Breast epithelium (tissue), 4 donors: ENCODE measurements at places on chromosomes 1 and 21. TPM values are rescaled to one million over a fixed set of nuclear protein-coding genes. Genes with fewer than 3 reads are reported as not detected.

DNA sequence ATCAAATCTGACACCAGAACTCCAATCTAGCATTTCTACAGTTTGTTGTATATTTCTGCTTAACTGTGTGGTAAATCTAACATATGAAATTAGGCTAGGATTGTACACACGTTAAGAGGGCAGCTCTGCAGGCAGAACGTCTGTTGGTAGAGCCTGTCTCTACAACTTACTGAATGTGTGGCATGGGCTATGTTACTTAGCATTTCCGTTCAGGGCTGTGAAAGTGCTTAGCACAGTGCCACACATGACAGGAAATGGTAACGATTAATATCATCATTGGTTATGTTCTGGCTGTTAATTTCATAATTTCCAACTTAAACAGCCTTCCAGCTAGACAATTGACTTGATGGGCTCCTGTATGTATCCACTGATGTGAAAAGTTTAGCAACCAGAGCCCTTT lies 9.6 kb upstream of the C8B start:
- no peaks in the 10 kb centered on the region for H3K4me1 ChIP-seq
- no peaks in the 10 kb centered on the region for H3K27me3 ChIP-seq
- no peak overlapping the region for H3K4me3 ChIP-seq
- no peak for DNase-seq

DNA sequence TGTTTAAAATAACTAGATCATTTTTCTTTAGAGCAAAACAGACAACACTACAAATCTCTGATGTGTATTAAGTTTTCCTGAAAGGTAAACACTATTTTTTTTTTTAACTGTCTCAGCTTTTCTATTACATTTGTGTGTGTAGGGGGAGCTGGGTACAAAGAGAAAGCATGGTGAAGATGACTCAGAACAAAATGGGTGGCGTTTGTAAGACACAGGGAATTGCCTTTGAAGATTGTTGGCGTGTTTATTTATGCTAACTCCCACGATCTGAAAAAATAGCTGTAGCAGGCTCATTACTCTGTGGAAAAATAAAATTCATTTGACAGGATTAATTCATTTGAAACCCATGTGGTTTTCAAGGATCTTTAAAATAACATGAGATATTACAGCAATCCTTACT lies 285.1 kb downstream of the RYR2 start:
- H3K4me1 ChIP-seq, result no peaks in the 10 kb centered on the region
- no peak overlapping the region for H3K4me3 ChIP-seq
- no peaks in the 10 kb centered on the region for H3K27me3 ChIP-seq
- no peak overlapping the region for H3K27ac ChIP-seq

DNA sequence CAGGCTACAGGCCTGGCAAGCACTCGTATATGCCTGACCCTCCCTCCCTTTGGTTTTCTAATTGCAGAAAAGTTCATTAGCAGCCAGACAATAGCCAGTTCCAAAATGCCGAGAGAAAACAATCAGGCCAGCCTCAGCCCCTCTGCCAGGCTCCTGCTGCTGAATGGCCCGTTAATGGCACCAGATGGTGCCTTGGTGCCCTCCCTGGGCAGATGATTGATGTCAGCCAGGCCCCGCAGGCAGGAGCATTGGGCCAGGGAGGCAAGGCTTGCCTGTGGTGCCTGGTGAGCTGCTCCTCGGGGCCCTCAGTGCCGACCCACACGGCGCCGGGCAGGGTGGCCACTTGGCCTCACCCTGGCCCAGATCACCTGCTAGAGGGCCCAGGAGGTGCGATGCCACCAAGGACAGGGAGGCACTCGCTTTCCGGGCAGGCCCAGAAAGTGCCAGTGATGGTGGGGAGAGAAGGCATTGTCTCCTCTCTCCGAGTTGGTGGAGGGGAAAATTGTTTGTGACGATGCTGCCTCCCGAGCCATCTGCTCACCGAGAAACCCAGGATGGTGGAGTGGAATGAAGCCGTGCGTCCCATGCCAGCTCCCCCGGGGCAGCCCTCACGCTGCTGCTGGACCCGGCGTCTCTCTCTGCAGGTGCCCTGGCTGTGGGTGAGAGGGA lies 28.1 kb downstream of the QSOX1 start:
- no peaks in the 10 kb centered on the region for H3K4me1 ChIP-seq
- H3K36me3 ChIP-seq, result no peaks in the 10 kb centered on the region
- no peaks in the 10 kb centered on the region for H3K27me3 ChIP-seq

DNA sequence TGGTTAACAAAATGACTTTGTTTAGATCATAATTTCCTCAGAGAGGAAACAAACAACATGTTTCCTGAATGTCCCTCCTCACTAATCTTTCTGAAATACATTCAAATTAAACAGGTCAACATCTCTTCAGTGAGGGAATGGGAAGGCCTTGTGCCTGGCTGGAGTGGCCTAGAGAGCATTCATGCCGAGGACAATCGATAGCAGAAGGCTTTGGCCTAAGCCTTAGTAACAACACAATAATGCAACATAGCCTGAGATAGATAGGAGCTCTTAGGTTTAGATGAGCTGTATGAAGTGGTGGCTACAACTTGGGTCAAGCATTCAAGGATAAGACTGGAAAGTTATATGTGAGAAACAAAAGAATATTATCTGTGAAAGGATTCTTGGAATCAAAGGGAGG lies 37.4 kb downstream of the ILDR2 start:
- H3K4me1 ChIP-seq, result no peaks in the 10 kb centered on the region
- no peak overlapping the region for H3K27ac ChIP-seq

GRCh38 chr1:117661027-117661426 lies 55.2 kb downstream of the TENT5C start:
- no peaks in the 10 kb centered on the region for H3K27me3 ChIP-seq
- no peak overlapping the region for H3K27ac ChIP-seq
- DNase-seq, result no peak
- no peak overlapping the region for H3K4me3 ChIP-seq

DNA sequence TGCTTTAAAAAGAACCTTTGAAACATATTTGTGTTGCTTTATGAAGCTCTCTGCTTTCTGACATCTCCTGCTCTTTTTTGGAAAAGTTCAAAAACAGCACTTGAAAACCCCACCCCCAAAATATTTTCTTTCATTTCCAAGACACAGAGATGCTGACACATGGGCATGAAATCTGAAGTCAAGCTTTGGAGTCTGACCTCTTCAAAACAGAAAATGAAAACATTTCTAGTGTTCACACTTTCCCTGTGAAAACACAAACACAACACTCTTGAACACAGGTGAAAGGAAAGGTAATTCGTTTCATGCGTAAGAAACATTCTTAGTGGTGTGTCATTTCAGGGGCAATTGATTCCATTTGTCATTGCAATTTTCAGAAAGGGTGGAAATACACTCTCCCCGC lies 10.8 kb downstream of the NGF start:
- H3K27ac ChIP-seq, result no peak overlapping the region
- DNase-seq, result no peak
- H3K4me3 ChIP-seq, result no peak overlapping the region
- H3K36me3 ChIP-seq, result no peaks in the 10 kb centered on the region

Gene RORC
- 7.8 TPM for total RNA-seq
